ENCODE measurements at places on chromosomes 6 and 20.
A peak's percentile ranks its signal among the peaks of the same experiment; 100 is the strongest.

- DNase-seq = no peak
- H3K4me3 ChIP-seq = peak overlapping the region; percentile 88
- no peaks in the 10 kb centered on the region for H3K36me3 ChIP-seq
- H3K27ac ChIP-seq = peak overlapping the region; percentile 44
- H3K4me1 ChIP-seq = peaks cover 13% of the 10 kb centered on the region
Measured at GRCh38 chr6:50815436-50816114, 3.1 kb upstream of the TFAP2B start.

DNA sequence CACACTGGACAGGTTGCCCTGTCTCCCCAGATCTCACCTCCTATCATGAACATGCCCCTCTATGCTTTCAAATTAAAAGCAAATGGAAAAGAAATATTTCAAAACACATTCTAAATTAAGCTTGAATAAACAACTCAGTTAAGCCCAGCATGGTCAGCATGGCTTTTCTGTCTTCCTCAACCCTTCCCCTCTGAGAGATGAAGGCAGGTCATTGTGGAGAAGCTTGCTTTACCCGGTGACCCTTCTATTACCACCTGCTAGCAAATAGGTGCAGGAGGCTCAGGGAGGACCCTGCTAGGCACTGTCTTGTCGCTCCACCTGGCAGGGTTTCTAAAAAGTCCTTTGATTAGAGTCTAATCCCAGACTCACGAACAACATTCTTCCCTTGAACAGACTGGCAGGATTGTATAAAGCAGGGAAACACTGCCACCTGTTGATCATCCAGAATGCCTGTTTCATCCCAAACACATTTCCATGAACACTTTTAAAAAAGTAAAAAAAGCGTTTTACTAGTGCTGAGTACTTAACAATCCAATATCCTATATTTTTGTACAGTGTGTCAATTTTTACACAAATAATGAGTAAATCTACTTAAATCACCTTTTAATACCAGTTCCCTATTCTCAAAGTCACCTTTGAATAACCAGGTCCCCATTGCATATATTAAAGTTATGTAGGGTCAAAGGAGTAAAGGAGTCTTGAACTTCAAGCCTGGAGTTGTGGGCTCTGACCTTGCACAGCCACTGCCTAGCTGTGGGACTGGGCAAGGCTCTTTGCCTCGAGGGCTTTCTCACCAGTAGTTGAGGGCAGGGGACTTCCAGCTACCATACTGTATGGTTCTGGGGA, 75.5 kb downstream of the GPR6 start:
- H3K27me3 ChIP-seq = peaks cover 49% of the 10 kb centered on the region
- H3K4me3 ChIP-seq = no peak overlapping the region
- no peak overlapping the region for H3K27ac ChIP-seq
- no peaks in the 10 kb centered on the region for H3K36me3 ChIP-seq
- DNase-seq = peak; percentile 67

- H3K4me3 ChIP-seq = no peak overlapping the region
- H3K27ac ChIP-seq = no peak overlapping the region
- H3K27me3 ChIP-seq = no peaks in the 10 kb centered on the region
Measured at GRCh38 chr6:119454714-119455113, 105.2 kb upstream of the MAN1A1 start.

GRCh38 chr20:47529840-47530239, 28.2 kb downstream of the NCOA3 start:
- H3K36me3 ChIP-seq = peaks cover 18% of the 10 kb centered on the region
- no peak overlapping the region for H3K27ac ChIP-seq
- peaks cover 20% of the 10 kb centered on the region for H3K4me1 ChIP-seq

- peaks cover 5% of the 10 kb centered on the region for H3K4me1 ChIP-seq
- no peaks in the 10 kb centered on the region for H3K36me3 ChIP-seq
- H3K4me3 ChIP-seq = no peak overlapping the region
Measured at GRCh38 chr6:90386399-90387382, 90.0 kb upstream of the BACH2 start.

- no peak overlapping the region for H3K27ac ChIP-seq
- H3K27me3 ChIP-seq = peaks cover 38% of the 10 kb centered on the region
- H3K4me1 ChIP-seq = peaks cover 4% of the 10 kb centered on the region
Measured at GRCh38 chr20:25120457-25120856, 38.5 kb upstream of the VSX1 start.

GRCh38 chr6:288866-289265, 3.4 kb upstream of the DUSP22 start:
- no peaks in the 10 kb centered on the region for H3K36me3 ChIP-seq
- no peak overlapping the region for H3K4me3 ChIP-seq
- peaks cover 28% of the 10 kb centered on the region for H3K27me3 ChIP-seq
- no peak for DNase-seq

DNA sequence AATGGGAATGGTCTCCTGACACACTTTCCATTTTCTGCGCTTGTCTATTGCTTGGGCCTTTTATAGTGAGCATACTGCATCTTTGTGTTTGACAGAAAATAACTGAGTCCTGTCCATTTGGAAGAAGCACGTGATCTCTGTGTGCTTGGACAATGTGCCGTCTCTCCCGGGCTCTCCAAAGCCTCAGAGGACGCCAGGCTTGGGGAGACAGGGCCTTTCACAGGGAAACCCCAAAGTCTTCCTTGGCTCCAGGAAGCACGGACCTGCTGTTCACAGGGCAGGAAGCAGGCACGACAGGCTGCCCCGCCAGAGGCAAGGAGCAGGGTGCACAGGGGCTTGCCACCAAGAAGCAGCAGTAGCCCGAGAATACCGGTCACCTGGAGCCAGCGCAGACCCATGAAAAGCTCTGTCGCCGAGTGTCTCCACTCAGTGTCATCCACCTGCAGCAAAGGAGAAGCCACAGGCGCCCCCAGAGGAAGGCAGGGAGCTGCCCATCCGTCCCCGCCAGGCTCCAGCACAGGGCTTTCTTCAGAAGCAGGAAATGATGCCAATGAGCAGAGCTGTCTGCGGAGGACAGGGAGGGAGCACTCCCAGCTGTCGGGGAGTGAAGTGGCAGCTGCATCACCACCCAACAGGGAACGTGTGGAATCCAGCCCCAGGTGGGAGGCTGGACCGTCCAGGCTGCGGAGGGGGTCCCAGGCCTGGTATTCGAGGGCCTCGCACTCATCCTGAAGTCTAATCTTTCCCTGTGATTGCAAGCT, 135.1 kb downstream of the AGPAT4 start:
- H3K36me3 ChIP-seq = peaks cover 11% of the 10 kb centered on the region
- no peak overlapping the region for H3K4me3 ChIP-seq
- H3K27me3 ChIP-seq = no peaks in the 10 kb centered on the region
- no peak for DNase-seq
- no peak overlapping the region for H3K27ac ChIP-seq
- no peaks in the 10 kb centered on the region for H3K4me1 ChIP-seq

- H3K4me1 ChIP-seq = no peaks in the 10 kb centered on the region
- H3K27ac ChIP-seq = no peak overlapping the region
- no peak for DNase-seq
- no peak overlapping the region for H3K4me3 ChIP-seq
Measured at GRCh38 chr6:90096818-90097217, 199.8 kb downstream of the BACH2 start.

Data from osteocyte (in vitro differentiated cells).